Common myeloid progenitor, CD34-positive (primary cell): ENCODE measurements at places on chromosomes 6 and 20.
A peak's percentile ranks its signal among the peaks of the same experiment; 100 is the strongest.

DNA sequence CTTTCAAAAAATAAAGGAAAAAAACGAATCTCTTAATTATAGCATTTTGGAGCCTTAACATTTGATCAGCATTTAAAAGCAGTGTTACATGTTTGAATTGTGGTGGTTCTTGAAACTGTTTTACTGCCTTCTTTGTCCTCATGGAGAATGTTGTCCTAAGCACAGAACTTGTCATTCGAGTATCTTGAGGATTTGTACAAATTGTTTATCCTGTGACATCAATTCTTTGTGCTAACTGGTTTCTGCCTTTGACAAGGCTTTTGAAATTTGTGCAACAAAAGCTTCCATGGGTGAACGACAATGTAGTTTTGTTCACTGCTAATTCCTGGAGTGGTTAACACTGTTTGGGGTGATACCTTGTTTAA, 130.8 kb downstream of the SCAF8 start:
- DNase-seq, result no peak

- DNase-seq, result peak; percentile 67
These were observed 22.9 kb downstream of the FAM110A start for GRCh38 chr20:856361-856775.

- DNase-seq, result no peak
These were observed 78.4 kb upstream of the IYD start for GRCh38 chr6:150290429-150290828.

DNA sequence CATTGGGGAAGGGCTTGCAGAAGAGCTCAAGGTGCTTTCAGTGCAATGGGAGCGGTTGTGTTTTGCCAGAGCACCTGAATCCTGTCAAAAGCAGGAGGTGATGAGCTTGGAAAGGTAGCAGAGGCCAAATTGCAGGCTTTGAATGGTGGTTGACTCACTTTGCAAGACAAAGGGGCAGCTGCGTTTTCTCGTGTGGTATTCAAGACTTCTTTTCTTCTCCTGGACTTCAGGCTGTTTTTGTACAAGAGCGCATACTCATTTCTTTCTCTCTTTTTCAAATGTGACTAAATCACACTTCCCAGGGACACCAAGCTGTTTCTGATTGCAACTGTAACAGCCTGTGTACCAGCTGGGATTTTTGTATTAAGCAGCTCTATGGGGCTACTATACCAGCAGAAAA, 32.3 kb downstream of the GHRH start:
- DNase-seq, result no peak

- no peak for DNase-seq
These were observed 123.9 kb downstream of the UNC5CL start for GRCh38 chr6:40915165-40915564.

DNA sequence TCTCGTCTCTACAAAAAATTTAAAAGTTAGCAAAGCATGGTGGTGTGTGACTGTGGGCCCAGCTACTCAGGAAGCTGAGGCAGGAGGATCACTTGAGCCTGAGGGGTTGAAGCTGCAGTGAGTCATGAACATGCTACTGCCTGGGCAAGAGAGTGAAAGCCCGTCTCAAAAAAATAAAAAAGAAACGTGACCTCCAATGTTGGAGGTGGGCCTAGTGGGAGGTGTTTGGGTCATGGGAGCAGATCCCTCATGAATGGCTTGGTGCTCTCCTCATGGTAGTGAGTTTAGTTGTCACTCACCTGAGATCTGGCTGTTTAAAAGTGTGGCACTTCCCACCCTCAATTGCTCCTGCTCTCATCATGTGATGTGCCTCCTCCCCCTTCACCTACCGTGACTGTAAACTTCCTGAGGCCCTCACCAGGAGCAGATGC, 24.3 kb downstream of the RBL1 start:
- no peak for DNase-seq

- no peak for DNase-seq
These were observed 7.0 kb upstream of the RWDD1 start for GRCh38 chr6:116564311-116564710.

GRCh38 chr6:151303231-151303630, 63.5 kb downstream of the AKAP12 start:
- no peak for DNase-seq

DNA sequence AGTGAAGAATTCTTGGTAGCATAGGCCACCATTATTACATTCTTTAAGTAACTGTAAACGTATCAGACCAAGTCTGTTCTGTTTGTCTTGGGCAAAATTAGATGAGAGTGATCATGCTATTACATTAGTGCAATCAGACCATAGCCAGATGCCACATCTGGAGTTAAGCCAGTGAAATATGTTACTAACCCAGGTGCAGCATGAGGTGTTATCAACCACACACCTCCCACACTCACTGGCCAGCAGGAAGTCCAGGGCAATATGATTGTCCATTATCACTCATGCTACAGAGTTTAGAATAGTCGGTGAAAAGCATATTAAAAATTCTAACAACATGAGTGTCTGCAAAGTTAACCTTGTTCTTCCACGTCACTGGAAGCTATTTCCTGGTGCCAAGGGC, 174.7 kb upstream of the PROKR2 start:
- peak; percentile 42 for DNase-seq

- no peak for DNase-seq
These were observed 22.2 kb downstream of the KHDC1L start for GRCh38 chr6:73203098-73203497.

DNA sequence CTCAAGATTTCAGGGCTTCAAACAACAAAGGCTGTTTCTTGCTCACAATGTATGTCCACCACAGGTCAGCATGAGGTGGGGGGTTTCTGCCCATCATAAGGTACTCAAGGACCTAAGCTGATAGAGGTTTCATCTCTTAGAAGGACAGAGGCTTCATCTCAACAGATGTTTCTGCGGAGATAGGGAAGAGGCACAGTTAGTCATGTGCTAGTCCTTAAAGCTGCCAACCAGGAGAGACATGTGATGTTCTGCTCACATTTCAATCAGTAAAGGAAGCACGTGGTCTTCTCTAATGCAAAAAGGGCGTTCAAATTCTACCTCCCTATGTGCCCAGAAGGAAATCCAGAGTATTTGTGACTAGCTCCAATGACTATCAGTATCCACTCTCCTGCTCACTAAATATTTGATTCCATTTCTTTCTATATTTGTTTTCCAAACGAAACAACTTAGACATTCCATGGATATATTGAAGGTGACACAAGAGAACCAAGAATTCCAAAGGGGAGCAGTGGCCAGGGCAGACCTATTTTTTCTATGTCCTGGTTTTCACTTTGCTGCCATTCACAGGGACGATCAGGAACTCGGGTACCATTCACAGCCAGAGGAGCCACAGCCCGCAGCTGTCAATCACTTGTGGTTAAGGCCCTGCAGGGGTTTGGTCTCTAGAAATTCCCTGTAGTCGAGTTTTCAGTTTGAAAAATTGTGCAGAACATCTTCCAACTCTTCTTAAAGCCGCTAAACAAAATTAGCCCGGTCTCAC, 173.2 kb upstream of the FOXA2 start:
- no peak for DNase-seq

DNA sequence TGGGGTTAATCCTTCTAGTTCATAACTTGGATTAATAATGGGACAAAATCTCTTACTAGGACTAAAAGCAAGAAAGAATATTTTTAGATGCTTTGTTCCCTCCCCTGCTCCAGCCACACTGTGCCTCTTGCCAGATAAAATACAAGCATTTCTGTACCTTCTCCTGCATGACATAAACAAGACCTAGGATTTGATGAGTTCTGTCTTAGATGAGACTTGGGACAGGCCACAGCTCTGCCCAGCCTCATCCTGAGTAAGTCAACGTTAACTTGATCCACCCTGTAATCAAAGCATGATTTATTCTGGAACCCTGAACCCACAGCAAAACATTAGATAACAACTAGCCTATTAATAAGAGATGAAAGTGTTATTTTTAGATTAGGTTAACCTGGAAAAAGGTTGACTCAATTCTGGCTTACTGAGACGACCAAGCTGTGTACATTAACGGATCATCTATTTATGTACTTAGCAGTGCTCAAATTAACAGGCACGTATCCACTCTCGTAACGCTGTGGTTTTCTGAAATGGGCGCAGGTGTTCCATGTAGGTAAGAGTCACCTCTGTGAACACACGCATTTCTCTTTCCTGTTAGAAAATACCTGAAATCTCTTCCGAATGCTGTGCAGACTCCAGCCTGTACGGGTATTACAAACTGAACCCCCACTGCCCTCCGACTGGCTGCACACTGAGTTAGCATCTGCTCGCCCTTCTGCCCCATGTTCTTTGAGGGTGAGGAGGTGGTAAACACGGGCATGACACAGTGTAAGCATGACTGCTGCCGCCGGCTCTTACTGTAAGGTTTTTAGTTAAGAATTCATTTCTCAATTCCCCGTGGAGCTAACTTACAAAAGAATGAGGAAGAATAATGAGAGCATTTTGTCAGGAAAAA, 132.1 kb upstream of the FOXQ1 start:
- DNase-seq, result no peak
